Choroid plexus epithelial cell (primary cell): ENCODE measurements at places on chromosomes 4 and X.

DNA sequence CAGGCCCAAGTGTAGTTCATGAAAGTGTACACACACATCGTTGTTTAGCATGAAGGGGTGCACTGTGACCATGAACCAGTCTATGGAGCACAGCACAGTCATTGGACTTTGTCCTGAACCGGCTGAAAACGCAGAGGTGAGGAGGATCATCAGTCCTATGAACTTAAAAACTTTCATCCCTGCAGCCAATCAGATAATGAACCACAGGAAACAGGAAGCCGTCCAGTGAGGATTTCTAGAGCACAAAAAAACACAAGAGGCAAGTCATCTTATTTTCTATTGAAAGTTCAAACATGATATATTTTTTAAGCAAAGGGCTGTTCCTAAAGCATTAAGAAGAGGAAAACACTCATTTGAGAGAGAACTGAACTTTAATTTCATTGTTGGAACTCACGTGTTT, 91.8 kb downstream of the PLAC1 start:
- no peak for DNase-seq

DNA sequence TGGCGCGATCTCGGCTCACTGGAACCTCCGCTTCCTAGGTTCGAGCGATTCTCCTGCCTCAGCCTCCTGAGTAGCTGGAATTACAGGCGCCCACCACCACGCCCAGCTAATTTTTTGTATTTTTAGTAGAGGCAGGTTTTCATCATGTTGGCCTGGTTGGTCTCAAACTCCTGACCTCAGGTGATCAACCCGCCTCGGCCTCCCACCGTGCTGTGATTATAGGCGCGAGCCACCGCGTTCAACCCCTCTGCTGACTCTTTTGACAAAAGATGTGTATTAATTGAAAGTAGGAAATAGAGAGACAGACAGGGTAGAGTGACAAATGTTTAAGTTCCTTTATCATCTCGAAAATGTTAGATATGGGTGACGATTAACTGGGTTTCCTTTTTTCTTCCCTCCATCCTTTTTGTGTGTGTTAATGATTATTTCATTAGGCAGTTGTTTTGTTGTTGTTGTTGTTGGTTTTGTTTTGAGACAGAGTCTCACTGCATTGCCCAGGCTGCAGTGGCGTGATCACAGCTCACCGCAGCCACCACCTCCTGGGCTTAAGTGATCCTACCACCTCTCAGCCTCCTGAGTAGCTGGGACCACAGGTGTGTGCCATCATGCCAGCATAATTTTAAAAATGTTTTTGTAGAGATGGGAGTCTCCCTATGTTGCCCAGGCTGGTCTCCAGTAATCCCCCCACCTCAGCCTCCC, 79.5 kb downstream of the KDM6A start:
- DNase-seq: no peak

DNA sequence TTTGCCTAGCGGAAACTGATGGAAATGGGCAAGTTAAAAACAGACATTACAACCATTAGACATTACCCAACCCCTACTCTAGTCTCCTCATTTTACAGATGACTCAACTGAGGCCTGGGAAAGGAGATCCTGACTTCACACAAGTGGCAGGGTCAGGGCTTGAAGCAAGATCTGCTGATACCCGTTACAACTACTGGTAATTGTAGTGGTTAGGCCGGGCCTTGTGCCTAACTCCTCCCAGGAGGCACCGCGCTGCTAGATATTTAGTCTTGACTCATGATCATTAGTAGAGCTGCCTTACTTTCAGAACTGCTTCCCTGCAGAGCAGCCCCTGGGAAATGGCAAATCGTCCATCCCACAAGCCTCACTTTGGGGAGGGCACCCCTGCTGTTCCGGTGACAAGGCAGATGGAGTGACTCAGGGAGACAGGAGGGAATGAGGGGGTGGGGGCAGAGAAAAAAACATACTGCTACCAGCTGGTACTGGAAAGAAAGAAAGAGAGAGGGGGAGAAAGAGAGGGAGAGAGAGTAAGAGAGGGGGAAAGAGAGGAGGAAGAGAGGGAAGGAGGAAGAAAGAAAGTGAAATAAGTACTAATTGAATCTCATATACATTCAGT, 12.2 kb downstream of the ARHGEF6 start:
- DNase-seq: peak; percentile 90

GRCh38 chr4:110119880-110120279, 78.5 kb downstream of the ELOVL6 start:
- peak; percentile 84 for DNase-seq

- DNase-seq: peak; percentile 91
Measured at GRCh38 chr4:40699648-40700047, 50.1 kb upstream of the NSUN7 start.

DNA sequence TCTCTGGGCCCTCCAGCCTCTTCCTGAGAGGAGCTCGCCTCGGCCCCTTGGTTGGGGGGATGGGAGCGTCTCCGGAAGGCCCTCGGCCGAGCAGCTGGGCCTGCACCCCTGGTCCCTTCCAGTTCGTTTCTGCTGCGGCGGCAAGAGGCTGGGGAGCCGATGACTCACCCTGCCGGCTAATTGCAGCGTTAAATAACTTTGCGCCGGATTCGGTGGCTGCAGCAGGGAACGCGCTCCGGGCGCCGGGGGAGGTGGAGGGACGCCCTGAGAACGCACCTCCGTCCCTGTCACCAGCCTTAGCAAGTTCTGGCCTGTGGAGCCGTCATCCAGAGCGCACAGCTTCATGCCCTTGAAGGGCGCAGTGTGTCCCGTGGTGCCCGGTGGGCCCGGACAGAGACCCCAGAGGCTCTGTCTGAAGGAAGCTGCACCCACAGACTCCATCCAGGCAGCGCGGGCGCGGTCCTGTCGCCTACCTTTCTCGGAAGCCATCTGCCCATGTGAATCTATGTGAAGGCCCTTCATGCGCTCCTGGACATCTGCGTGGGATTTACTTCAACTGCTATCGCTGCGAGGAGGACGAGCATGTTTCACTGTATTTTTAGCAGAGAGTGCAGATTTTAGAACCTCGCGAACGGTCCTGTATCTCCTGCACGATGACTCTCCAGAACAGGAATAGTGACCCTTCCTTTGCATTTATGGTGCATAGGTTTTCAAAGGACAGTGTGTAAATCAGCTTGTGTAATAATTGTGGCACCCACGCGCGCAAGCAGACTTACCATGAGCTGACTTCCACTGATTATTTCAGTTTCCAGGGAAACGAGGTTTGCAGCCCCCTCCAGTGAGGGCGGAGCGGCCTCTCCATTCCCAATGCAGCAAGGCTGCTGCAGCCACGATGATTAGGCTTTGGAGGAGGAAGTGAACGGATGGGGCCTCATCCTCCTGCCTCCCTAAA, 1.7 kb upstream of the TMEM271 start:
- DNase-seq: peak; percentile 17

- peak; percentile 74 for DNase-seq
Measured at GRCh38 chr4:75344915-75345314, 169.3 kb downstream of the RCHY1 start.

- no peak for DNase-seq
Measured at GRCh38 chr4:48472794-48473193, 10.3 kb upstream of the SLC10A4 start.

GRCh38 chrX:68420559-68420958, 12.7 kb downstream of the OPHN1 start:
- peak; percentile 76 for DNase-seq

GRCh38 chr4:185467101-185467500, 4.4 kb downstream of the CCDC110 start:
- peak; percentile 10 for DNase-seq

DNA sequence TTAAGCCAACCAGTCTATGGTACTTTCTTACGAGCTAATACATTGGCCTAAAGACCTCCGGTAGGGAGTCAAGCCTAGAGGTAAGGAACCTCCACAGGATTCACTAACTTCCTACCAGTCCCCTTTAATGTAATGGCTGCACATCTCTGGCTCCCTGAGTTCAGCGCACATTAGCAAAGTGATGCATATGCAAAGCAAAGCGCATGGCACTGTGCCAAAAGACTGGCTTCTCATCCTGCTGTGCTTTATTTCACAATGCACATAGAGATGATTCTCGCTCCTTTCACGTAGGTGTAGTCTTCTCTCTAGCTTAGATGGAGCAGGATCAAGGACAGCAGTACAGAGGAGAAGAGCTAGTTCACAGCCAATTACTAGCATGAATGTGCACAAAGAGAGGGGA, 14.6 kb upstream of the CLTRN start:
- DNase-seq: peak; percentile 57

- DNase-seq: no peak
Measured at GRCh38 chrX:2538031-2538757, 37.4 kb upstream of the DHRSX start.

- DNase-seq: no peak
Measured at GRCh38 chrX:136219893-136220292, 31.3 kb downstream of the MAP7D3 start.

GRCh38 chr4:81621490-81621889, 149.8 kb upstream of the RASGEF1B start:
- no peak for DNase-seq

DNA sequence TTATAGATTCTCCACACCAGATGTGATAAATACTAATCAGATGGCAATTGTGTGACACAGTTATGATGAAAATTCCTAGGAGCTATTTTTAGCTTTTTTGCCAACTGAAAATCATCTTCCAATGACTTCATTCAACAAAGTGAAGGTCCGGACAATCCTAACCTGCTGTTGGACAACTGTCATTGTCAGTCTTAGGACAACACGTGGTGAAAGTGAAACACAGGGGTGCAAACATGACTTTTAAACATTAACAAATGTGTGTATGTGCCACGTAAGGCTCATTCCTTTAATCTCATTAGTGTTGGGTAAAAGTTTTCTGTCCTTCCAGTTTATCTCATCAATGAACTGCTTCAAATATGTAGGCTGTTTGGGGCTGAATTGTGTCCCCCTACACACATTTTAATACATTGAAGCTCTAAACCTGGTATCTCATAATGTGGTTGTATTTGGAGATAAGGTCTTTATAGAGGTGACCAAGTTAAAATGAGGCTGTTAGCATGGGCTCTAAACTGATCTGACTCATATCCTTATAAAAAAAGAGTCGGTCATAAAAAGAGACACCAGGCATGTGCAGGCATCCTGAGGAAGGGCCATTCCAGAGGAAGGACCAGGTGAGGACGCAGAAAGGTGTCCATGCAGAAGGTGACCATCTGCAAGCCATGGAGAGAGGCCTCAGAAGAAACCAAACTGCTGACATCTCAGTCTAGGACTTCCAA, 41.2 kb upstream of the SMAD1 start:
- DNase-seq: no peak

DNA sequence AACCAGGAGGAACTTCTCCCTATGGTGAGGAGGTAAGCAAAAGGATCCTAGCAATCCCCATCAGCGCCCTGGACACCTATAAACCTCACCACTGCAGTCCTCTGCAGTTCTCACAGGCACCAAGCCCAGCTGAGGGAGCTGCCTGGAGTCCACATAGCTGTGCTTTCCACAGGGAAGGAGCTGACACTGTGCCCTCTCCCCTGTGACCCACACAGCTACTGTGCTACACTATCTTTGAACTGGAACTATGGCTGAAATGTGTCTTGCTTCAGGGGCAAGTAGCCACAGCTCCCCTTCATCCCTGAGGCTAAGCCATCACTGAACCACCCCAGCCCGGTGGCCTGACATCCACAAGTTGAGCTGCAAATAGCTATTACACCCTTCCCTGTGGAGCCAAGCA, 208.5 kb upstream of the RPL34 start:
- DNase-seq: no peak

DNA sequence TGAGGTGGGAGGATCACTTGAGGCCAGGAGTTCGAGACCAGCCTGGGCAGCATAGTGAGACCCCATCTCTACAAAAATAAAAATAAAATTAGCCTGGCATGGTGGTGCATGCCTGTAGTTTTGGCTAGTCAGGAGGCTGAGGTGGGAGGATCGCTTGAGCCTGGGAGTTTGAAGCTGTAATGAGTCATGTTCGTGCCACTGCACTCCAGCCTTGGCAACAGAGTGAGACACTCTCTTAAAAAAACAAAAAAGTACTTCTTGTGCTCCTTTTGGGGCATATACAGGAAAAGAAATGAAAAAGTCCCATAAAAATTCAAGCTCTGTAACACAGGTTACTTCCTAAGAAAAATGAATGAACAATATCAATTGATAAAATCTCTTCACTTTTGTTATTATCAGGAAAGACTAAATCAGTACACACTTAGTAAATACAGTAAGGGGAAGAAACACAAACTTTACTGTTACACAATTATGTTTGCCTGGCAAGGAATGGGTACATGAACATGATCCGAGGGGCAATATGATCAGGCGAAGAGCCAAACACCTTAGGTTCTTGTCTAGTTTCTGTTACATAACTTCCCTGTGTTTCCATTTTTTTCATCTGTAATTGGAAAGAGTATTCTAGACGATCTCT, 46.9 kb downstream of the CCDC158 start:
- peak; percentile 33 for DNase-seq

DNA sequence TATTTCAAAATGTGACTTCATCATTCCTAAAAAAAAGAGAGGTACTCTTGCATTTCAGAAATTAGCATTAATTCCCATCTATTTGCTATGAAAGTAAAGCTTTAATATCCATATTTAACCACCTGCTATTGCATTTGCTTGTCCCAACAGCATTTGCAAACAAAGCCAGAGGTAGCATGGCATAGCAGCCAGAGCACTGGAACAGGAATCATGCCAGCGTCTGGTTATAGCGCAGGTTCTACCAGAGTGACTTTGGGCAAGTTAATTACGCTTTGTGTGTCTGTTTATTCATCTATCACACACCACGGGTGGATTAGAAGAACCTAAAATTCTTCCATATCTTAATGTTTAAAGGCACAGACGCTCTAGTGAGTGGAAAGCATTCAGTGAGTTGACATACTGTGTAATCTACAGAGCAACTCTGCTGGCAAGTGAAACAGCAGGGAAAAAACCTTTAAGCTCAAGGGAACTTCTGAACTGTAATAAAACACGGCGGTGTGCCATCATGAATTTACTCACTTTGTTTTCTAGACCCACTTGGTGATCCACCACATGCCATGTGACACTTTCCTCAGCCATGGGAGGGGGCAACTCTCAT, 76.6 kb upstream of the QRFPR start:
- DNase-seq: no peak

GRCh38 chr4:127219232-127219631, 413.5 kb upstream of the INTU start:
- DNase-seq: peak; percentile 50

DNA sequence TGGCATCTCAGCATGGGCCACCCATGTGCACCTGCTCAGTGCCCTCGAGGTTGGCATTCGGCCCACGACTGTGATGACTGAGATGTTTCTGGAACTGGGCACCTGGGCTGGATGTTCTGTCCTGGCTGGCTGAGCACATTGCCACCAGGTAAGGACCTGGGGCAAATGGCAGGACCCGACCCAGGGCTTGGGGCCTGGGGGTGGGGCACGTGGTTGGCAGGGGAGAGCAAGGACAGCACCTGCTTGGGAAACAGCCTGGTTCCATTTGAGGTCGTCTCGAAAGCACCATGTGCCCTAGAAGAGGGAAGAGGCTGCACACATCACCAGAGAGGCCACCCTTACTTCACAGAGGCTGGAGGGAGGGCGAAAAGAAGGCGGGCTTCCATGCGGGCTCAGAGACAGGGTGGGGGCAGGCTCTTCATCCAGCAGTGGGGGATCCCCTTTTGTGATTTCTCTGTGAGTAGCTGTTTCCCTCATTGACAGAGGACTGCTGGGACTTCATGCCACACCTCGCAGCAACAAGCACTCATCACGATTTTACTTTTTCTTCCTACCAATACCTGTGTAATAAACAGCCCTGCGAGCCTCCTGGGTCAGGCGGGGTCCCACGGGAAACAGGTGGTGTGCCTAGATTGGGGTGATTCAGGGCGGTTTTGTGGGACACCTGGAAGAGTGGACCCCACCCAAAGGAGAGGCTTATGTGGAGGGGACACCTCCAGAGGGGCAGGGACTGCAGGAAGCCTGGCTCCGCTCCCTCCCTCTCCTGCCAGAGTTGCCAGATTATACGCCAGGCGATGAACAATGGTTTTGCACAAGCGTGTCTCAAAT, 12.0 kb downstream of the TMEM187 start:
- no peak for DNase-seq

GRCh38 chr4:168588916-168589531, 92.2 kb downstream of the PALLD start:
- peak; percentile 77 for DNase-seq
